Stimulated activated CD4-positive, alpha-beta T cell treated with anti-CD3 and anti-CD28 coated beads, Interleukin-1b, Interleukin-23, amount 100 ng/mL, for 24 hours (primary cell): ENCODE measurements at places on chromosomes 4 and X.

DNA sequence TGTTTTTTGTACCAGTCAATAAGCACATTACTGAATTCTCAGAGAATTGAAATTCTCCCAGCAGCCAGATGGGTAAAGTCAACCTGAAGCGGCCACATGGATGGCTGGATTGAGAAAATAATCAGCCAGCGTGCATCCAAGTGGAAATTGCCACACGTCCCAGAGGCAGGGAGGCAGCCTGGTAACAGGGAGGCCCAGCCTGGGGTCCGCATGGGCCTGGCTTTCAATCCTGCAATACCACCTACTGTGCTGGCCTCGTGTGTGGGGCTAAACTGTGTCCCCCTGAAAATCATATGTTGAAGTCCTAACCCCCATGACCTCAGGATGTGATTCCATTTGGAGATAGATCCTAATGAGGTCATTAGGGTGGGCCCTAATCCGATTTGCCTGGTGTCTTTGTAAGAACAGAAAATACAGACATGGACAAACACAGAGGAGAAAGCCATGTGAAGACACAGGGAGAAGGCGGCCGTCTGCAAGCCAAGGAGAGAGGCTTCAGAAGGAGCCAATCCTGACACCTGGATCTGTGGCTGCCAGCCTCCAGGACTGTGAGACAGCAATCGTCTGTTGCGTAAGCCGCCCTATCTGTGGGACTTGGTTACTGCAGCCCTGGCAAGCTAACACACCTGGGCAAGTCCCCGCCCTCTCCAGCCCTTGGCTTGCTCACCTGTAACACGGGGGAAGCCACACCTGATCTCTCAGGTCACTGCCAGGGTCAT lies 90.3 kb downstream of the JAKMIP1 start:
- no peak for DNase-seq

GRCh38 chr4:7498446-7499200 lies 63.9 kb upstream of the PSAPL1 start:
- DNase-seq, result no peak

GRCh38 chr4:173272996-173273395 lies 61.2 kb downstream of the HMGB2 start:
- DNase-seq, result no peak

GRCh38 chr4:139633661-139634060 lies 32.0 kb upstream of the MGST2 start:
- no peak for DNase-seq

- no peak for DNase-seq
Measured at GRCh38 chrX:134552351-134552750, 92.4 kb downstream of the HPRT1 start.

DNA sequence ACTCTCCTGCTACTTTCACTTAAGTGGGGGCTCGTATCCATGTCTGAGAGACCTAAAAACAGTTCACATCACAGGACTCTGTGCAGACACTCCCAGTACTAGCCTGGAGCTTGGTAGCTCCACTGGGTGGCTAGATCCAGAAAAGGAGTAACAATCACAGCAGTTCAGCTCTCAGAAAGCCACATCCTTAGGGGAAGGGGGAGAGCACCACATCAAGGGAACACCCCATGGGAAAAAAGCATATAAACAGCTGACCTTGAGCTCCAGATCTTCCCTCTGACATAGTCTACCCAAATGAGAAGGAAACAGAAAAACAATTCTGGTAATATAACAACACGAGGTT lies 175.8 kb downstream of the FAM13A start:
- DNase-seq, result no peak

GRCh38 chr4:183097231-183098018 lies 1.6 kb upstream of the WWC2 start:
- DNase-seq, result no peak

DNA sequence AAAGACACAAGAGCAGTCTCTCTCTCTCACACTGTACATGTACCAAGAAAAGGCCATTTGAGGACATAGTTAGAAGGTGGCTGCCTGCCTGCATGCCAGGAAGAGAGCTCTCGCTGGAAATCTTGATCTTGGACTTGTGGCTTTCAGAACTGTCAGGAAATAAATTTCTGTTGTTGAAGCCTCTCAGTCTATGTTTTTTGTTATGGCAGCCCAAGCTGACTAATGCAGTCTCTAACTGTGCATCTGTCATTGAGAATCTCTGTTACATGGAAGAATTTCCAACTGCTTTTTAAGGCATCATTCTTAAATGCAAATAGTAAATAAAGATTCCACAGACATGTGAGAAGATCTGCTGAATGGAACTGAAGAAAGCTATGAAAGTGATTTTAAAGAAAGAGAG lies 198.3 kb downstream of the PCDH10 start:
- no peak for DNase-seq

- DNase-seq, result no peak
Measured at GRCh38 chrX:114930227-114930626, 87.2 kb downstream of the IL13RA2 start.
